ENCODE measurements at places on chromosomes 3 and 15. TPM values are rescaled to one million over a fixed set of nuclear protein-coding genes. Genes with fewer than 3 reads are reported as not detected.

Gene ADAMTS17
- 4.8 TPM for total RNA-seq

Gene ECE2
- total RNA-seq: 0.17 TPM

Gene CFAP100
- total RNA-seq: not detected

Gene SYNPR
- not detected for total RNA-seq

Gene LDHAL6B
- not detected for total RNA-seq

Gene GOLGA6A
- total RNA-seq: 0.07 TPM

Gene GPR160
- total RNA-seq: 0.26 TPM

Gene GOLGA6L10
- total RNA-seq: 0.85 TPM

Gene SNX33
- total RNA-seq: 55.1 TPM

Gene THOC7
- total RNA-seq: 43.2 TPM

Gene UQCC5
- total RNA-seq: 6.5 TPM

Gene NDN
- 66.9 TPM for total RNA-seq

Gene QTRT2
- total RNA-seq: 12.8 TPM

Gene DPPA4
- under 0.01 TPM for total RNA-seq

Gene MORC1
- total RNA-seq: not detected

Gene GRK7
- total RNA-seq: not detected

Gene CATSPER2
- total RNA-seq: 2.0 TPM

Gene MUC20
- total RNA-seq: 0.20 TPM

Gene ATP10A
- total RNA-seq: 14.9 TPM

Gene SAXO2
- 0.30 TPM for total RNA-seq

Gene NIPA2
- total RNA-seq: 48.8 TPM

Gene MCCC1
- 23.9 TPM for total RNA-seq

Gene CCRL2
- total RNA-seq: 0.26 TPM

Gene CAV3
- total RNA-seq: not detected

Gene CA12
- total RNA-seq: 359 TPM

Gene SEMA3B
- total RNA-seq: 25.6 TPM

Gene DYNLT2B
- total RNA-seq: 6.9 TPM

Gene CPN2
- total RNA-seq: not detected

Gene LMAN1L
- not detected for total RNA-seq

Gene VEPH1
- total RNA-seq: 72.0 TPM

Gene PHLDB2
- 101 TPM for total RNA-seq

Gene SI
- total RNA-seq: not detected

Gene HGD
- total RNA-seq: 1.3 TPM

Gene TRH
- 0.20 TPM for total RNA-seq
